ENCODE measurements at places on chromosomes 3 and 15.
A peak's percentile ranks its signal among the peaks of the same experiment; 100 is the strongest.

GRCh38 chr15:74174219-74174957 is 878 bp downstream of the ISLR start:
- no peak for DNase-seq

GRCh38 chr3:9837701-9838582 is 5.9 kb downstream of the RPUSD3 start:
- peak; percentile 69 for DNase-seq

GRCh38 chr15:77867266-77868047 is 210.1 kb downstream of the TBC1D2B start:
- DNase-seq: no peak

- no peak for DNase-seq
Measured at GRCh38 chr15:91895051-91895450, 41.5 kb downstream of the SLCO3A1 start.

DNA sequence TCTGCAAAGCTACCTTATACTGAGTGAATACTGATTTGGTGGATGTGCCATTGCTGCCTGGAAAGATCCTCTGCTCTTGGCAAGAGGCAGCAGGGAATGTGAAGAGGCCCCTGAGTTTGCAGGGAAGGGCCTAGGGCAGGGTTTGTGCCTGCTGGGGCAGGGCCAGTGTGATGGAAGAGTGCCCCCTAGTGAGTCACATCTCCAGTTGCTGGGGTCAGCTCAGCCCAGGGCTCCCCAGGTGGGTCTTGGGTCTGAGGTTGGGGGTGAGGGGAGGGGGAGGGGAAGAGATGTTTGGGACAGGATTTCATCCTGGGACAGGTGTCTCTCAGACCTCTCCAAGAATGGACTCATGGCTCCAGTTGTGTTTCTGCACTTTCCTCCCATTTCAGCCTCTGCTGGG is 4.1 kb upstream of the AMOTL2 start:
- DNase-seq: peak; percentile 53

GRCh38 chr3:139677388-139678155 is at the start of gene NMNAT3:
NMNAT3 (minus strand) TSS chr3:139677972; CDS start chr3:139627724, 50,248 bp downstream.
- peak; percentile 24 for DNase-seq

GRCh38 chr3:104523136-104523535 is 843.6 kb upstream of the ALCAM start:
- no peak for DNase-seq

GRCh38 chr3:126903521-126903920 is 79.4 kb upstream of the PLXNA1 start:
- no peak for DNase-seq

GRCh38 chr3:98699132-98699531 is 64.0 kb upstream of the ST3GAL6 start:
- no peak for DNase-seq

- DNase-seq: no peak
Measured at GRCh38 chr15:38612159-38612863, 47.7 kb upstream of the RASGRP1 start.

DNA sequence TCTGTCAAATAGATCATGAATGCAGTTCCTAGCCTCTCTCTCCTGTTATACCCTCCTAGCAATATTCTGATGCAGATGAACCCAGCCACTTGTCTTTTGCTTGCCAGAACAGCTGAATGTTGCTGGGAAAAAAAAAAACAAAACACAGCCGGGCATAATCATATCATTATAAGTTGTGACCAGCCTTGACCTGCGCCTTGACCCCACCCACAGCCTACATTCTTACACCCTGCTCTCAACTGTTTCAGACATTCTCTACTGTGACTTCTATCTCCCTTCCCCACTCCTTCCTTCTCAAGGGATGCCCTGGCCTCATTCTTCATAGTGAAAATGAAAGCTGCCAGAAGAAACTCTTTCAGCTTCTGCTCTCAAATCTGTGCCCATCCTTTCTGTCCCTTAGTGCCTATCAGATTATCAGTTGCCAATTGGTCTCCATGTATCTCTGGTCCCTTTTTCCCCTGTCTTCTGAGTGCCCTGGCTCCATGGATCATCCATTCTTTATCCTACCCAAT is 389.1 kb upstream of the TPRG1 start:
- no peak for DNase-seq

- peak; percentile 72 for DNase-seq
Measured at GRCh38 chr15:55526559-55527036, 18.6 kb upstream of the DNAAF4 start.

- no peak for DNase-seq
Measured at GRCh38 chr3:87710511-87710910, 348.3 kb downstream of the CGGBP1 start.

DNA sequence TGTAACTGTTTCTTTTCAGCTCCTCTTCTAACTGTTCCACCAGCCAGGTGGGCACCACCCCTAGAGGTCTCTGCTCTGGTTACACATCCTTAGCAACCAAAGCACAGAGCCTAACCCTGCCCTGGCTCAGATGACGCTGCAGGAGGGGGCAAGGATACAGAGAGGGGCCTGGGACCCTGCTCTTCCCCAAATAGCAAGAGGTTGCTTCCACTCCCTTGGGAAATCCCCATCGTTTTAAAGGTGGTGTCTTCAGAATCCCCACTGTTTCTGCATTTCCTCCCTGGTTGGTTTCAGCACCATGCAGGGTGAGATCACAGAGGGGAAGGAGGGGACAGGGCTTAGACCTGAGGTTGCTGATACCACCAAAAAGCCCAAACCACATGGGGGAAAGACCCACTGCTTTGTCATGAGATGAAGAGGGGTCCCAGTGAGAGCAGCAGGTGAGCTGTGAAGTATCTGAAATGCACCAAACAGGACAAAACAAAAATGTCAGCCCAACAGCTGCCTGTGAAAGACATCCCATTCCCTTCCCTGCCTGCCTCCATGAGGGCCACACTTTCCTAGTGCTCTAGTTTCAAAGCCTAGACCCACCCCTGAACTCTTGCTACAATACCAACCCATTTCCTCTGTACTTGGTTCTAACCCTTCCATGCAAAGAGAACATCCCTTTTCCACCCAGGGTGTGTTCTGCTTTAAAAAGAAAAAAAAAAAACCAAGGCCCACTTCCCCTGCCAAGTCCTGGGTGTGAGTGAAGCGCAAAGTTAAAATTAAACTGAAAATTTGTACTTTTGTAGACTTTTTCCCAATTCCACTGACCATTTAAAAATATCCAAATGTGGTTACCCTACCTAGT is 29.0 kb downstream of the ANP32A start:
- DNase-seq: no peak

DNA sequence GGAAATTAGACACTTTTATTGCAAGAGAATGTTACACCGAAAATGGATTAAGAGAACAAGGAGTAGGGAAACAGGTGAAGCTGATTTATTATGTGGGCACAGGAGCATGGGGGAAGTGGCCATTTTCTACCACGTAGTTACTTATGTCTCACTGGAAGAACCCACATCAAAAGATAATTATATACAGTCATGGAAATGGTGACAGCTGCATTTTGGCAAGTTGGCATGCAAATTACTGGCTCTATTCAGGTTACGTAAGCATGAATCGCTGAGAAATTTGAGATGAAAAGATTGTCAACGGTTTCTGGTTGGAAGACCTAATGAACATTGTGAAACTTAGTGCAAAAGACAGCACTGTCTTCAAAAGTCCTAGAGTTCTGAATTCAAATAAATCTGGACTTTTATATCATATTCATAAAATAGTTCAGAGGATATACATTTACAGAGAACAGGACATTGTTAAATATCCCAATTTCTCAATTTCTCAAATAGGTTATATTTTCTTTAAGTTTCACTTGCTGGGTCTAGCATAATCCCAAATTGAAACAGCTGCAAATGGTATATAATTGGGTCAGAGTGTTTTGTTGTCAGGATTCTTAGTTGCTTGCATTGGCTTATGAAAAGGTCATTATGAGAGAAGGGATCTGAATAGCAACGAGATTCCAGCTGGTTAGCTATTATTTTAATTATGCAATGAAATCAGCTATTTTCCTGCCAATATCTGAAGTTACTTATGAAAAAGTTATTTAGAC is 567.8 kb downstream of the ZPLD1 start:
- DNase-seq: peak; percentile 11

GRCh38 chr3:127172211-127172610 is 20.7 kb upstream of the PRR23E start:
- no peak for DNase-seq

- no peak for DNase-seq
Measured at GRCh38 chr3:108713816-108714215, 43.4 kb downstream of the RETNLB start.

GRCh38 chr3:37053753-37054152 is 60.4 kb downstream of the MLH1 start:
- no peak for DNase-seq

DNA sequence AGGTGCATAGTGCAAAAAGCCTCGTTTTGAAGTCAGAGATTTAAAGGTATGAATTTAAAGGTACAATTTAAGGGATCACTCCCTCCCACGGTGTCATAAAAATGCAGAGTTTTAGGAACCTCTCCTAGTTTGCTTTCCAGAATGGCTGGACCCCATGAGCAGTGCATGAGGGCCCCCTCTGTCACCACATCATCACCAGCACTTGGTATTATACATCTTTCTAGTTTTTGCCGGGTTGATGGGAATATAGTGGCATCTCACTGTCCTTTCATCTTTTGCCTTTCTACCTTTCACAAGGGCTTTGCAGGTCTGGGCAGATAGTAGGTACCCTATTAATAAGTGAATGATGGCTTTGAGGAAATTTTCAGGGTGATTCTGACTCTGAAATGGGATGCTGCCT is 103.6 kb upstream of the AGBL1 start:
- no peak for DNase-seq

DNA sequence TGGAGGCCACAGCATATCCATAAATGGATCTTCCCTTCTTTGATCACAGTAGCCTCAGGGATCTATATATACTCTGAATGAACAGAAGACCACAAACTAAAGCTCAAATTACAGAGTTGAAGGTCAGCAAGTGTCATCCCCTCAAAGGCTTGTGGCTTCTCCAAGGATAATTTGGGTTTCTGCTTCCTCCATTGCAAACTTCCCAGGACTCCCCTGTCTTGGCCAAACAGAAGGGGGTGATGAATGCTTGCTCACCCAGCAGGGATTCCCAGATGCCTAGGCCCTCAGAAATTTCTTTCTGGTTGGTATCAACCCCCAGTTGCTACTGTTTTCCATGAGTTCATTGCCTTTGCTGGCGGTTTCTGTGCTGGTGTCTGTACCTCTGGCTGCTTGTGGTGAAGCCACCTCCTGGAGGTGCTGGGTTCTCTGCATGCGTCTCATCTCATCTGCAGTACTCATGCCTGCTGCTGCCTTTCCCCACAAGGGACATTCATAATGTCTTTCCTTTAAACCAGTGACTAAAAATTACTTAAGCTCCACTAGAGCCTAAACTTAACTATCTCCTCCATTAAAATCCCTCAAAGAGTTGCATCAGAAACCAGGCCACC is 17.7 kb downstream of the ENTPD3 start:
- no peak for DNase-seq

GRCh38 chr3:28326458-28326926 is 22.0 kb upstream of the ZCWPW2 start:
- DNase-seq: no peak

DNA sequence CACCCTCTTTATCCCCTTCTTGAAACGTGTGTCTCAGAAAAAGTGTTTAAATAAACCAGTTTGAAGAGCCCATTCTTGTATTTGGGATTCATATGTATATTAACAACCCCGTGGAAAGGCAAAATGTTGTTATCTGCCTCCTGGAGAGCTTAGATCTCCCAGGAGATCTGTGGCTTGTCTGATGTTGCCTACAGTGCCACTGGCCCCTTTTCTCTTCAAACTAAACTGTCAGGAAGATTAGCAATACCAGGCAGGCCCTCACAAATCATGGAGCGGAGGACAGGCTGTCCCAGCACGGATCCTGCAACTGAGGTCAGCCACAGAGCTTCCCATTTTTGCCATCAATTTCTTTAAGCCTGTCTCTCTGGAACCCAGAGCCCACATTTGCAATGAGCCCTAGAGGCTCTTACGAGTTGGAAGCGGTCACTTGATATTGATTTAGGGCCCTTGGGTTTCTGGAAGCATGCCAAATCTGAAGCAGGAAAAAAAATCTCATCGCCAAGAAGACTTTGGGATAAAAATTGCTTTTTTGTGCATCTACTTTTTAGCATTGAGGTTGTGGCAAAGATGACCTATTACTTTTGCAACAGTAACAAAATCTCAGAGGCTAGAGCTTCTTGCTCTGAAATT is 234.1 kb downstream of the OPA1 start:
- peak; percentile 36 for DNase-seq

- no peak for DNase-seq
Measured at GRCh38 chr15:81511138-81511537, 137.1 kb upstream of the TMC3 start.

DNA sequence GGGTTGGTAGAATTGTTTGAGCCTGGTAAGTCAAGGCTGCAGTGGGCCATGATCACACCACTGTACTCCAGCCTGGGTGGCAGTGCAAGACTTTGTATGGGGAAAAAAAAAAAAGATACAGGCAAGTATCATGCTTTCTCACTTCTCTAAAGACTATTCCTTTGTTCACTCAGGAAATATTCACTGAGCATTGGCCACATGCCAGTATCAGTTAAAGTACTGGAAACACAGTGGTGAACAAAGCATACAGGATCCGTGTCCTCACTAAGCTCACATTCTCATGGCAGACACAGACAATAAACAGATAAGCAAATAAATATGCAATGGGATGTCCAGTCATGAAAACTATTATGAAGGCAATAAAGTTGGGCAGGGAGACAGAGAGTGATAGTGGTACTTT is 5.1 kb upstream of the MTHFS start:
- DNase-seq: no peak

DNA sequence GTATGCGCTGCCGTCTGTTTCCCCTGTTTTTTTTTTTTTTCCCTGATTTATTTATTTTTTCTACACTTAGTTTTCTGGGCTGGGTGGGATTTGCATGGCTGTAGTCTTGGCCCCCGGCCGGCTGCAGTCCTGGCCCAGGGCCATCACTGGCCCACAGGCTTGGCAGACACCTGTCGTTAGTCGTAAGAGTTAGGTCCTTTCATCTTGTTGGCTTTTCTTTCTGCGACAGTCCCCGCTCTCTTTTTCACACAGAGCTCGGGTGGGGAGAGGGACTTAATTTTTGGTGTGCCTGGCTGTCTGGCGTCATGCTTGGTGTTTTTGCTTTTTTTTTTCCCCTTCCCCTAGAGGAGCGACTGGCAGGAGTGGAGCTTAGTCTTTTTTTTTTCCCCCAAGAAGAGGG is 183.4 kb downstream of the KLF13 start:
- DNase-seq: no peak

- DNase-seq: no peak
Measured at GRCh38 chr3:149872589-149872988, 59.6 kb downstream of the RNF13 start.

All from NB4 (cell line).